ENCODE measurements at places on chromosomes 3 and 15. TPM values are rescaled to one million over a fixed set of nuclear protein-coding genes. Genes with fewer than 3 reads are reported as not detected.

- no peak for DNase-seq
Measured at GRCh38 chr15:74032046-74032445, 37.5 kb downstream of the PML start.

DNA sequence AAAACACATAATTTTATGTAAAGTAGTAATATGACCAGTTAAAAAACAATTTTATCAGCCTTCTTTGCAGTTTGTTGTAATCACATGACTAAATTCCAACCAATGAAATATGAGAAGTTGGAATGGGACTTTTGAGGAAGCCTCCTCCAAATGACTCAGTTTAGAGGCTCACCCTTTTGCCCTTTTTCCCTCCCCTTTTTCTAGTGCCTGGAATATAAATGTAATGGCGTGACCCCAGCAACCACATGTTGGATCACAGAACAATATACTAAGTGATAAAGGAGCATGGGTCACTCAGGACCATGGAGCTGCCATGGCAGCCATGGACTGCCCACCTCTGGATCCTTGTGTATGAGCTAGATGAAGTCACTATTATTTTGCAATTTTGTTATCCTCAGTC, 48.8 kb upstream of the HEG1 start:
- no peak for DNase-seq

GRCh38 chr3:115245438-115245837, 98.3 kb upstream of the ZBTB20 start:
- no peak for DNase-seq

DNA sequence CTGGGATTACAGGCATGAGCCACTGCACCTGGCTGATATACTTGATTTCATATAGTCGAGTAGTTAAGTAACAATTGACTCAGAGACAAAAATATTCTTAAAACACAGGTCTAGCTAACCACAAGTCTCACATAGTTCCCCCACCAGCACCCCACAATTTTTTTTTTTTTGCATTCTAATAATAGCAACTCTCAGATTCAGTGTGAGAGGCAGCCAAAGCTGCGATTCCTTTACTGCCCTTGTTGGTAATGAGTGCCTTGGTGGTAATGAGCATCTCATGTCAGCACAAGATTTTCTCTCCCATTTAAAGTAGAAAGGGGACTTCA, 72.5 kb downstream of the WWTR1 start:
- no peak for DNase-seq

CLRN1 gene
- not detected for total RNA-seq

PIERCE2 gene
- 5.7 TPM for total RNA-seq

HRG gene
- total RNA-seq: 0.15 TPM

DNA sequence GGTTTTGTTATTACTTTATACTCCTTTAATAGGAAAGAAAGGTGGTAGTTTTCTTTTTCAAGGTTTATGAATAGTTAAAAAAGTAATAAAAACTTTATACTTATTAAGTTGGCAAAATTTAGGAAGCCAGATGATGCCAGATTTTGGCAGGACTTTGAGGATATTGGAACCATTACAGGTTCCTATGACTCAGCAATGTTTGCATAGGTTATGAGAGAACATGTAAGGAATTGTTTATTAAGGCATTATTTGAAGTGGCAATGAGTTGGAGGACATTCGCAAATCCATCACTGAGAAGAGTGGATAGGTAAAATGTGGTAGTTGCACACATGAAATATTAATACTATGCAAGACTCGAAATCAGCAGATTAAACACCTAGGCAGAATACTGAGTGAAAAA, 29.9 kb downstream of the CDAN1 start:
- no peak for DNase-seq

DLL4 gene
- total RNA-seq: 31.8 TPM

DNA sequence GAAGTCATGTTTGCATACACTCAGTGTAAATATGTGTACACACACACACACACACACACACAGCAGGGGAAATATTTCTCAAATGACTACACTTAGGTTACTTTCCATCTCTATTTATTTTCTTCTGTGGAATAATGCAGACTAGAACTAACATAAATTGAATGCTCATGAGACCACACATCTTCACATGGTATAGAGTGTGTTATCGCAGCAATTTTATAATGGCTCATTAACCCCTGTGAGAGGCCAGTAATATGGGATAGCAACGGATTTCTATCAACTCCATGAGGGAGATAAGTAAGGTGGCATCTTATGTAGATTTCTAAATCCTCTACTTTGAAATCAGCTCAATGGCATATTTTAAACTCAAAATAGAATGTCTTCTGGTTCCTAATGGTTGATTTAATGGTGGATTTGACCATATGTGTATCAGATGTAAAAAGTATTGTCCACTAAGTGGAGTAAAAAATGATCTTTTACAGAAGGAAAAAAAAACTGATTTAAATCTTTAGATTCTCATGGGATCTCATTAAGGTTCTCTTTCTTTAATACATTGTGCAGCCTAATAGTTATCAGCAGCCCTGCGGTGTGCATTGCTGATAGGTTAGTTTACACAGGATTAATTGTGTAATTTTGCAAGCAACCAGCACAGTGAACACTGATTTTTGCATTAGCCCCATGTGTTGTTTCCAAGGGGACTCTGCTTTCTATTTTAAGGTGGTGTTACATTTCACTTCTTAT, 32.0 kb downstream of the CHL1 start:
- no peak for DNase-seq

NANOGP8 gene
- total RNA-seq: 0.88 TPM

GRCh38 chr3:38645601-38646000, 3.9 kb downstream of the SCN5A start:
- DNase-seq: no peak

DNA sequence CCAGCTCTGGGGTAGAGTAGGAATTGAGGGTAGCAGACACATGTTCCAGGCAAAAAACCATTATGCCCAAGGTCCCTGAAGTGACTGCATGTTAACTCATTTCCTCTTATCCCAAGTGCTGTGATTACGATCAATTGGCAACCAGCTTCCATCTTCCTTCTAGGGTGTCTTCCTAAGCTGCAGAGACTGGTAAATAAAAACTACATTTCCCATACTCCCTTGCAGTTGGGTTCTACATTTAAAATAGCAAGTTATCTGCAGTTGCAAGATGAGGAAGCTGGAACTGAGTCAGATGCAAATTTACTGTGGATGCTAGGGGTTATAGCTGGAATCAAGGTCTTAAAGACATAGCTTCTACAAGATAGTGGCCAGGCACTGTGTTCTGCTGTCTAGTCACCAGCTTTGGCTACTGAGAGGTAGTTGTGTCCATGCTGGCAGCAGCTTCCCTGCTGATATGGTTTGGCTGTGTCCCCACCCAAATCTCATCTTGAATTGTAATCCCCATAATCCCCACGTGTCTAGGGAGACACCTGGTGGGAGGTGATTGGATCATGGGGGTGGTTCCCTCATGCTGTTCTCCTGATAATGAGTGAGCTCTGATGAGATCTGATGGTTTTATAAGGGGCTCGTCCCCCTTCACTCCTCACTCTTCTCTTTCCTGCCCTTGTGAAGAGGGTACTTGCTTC, 51.3 kb upstream of the FBN1 start:
- DNase-seq: no peak

- DNase-seq: no peak
Measured at GRCh38 chr3:129118745-129119144, 2.9 kb downstream of the RAB43 start.

Data from lung (tissue), 17 donors.